Endothelial cell of umbilical vein (primary cell): ENCODE measurements at places on chromosomes 6 and 20. TPM values are rescaled to one million over a fixed set of nuclear protein-coding genes. Genes with fewer than 3 reads are reported as not detected.

GRCh38 chr20:34389954-34390555 is 27.0 kb downstream of the ITCH start:
- H3K4me3 ChIP-seq, result no peak overlapping the region
- H3K27me3 ChIP-seq, result no peaks in the 10 kb centered on the region
- peaks cover 31% of the 10 kb centered on the region for H3K4me1 ChIP-seq
- H3K27ac ChIP-seq, result no peak overlapping the region

The ADTRP gene
- total RNA-seq, result 3.3 and 5.6 TPM in 2 replicates

DNA sequence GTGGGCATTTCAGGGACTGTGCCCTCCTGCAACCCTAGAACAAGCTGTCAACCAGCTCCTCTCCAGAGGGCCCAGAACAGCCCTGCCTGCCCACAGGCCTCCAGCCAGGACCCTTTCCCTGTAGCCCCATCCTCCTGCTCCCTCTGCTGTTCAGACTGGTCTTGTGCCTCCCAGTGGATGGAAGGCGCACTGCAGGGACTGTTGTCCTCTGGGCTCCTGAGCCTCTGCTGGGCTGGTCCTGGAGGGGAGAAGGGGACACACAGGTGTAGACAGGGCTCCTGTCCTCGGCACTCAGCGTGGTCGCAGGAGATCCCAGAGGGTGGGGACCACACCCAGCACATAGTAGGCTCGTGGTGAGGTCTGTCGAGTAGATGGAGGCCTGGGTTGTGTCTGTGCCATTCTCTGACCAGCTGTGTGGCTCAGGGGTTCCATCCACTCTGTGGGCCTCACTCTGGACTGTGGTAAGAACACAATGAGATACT is 11.5 kb downstream of the ITPR3 start:
- no peaks in the 10 kb centered on the region for H3K27me3 ChIP-seq
- peaks cover 23% of the 10 kb centered on the region for H3K4me1 ChIP-seq
- H3K4me3 ChIP-seq, result no peak overlapping the region
- DNase-seq, result peak; percentile 43
- H3K27ac ChIP-seq, result no peak overlapping the region

DNA sequence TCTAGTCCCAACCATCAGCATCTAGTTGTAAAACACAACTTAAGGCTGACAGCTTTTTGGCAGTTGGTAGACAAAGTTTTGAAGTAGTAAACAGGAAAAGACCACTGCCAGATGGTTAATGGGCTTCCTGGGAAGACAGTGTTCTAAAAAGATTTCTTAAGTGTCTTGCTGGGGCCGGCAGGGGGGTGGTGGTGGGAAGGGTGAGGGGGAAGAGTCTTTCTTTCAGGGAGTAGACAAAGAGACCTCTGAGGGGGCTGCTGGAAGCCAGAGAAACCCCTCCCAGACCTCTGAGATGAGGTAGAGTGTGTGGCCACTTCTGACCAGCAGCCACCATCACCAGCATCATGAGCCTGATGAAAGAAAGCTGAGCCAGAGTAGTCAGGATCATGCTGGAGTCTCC is 784.9 kb downstream of the TENT5A start:
- no peak overlapping the region for H3K27ac ChIP-seq
- H3K27me3 ChIP-seq, result no peaks in the 10 kb centered on the region
- no peaks in the 10 kb centered on the region for H3K4me1 ChIP-seq
- H3K4me3 ChIP-seq, result no peak overlapping the region

The HFE gene
- 5.6 and 6.3 TPM in 2 replicates for total RNA-seq

The ANKRD66 gene
- total RNA-seq, result not detected in 2 replicates

DNA sequence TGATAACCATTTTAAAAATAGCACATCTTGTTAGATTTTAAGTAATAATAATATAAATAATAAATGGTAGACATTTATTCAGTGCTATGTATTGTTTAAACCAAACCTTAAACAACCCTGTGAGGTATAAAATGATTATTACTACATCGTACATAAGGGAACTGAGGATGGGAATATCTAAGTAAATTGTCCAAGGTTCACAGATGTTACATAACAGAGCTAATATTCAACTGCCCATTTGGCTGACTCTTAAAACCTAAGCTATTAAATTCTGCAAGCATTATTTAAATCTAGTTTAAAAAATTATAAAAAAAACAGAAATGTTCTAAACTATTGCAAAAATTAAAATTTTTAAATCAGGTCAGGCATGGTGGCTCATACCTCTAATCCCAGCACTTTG is 175.1 kb downstream of the COL19A1 start:
- no peak overlapping the region for H3K27ac ChIP-seq
- H3K27me3 ChIP-seq, result no peaks in the 10 kb centered on the region

The BPIFB2 gene
- total RNA-seq, result not detected in 2 replicates

GRCh38 chr20:36255445-36255844 is 19.2 kb downstream of the AAR2 start:
- no peaks in the 10 kb centered on the region for H3K27me3 ChIP-seq
- H3K4me3 ChIP-seq, result no peak overlapping the region
- H3K4me1 ChIP-seq, result no peaks in the 10 kb centered on the region
- no peak overlapping the region for H3K27ac ChIP-seq
- peaks cover 3% of the 10 kb centered on the region for H3K36me3 ChIP-seq

- no peak for DNase-seq
- peaks cover 10% of the 10 kb centered on the region for H3K4me1 ChIP-seq
- H3K36me3 ChIP-seq, result no peaks in the 10 kb centered on the region
- no peak overlapping the region for H3K4me3 ChIP-seq
- peaks cover 14% of the 10 kb centered on the region for H3K27me3 ChIP-seq
Measured at GRCh38 chr6:37779902-37780628, 39.5 kb upstream of the ZFAND3 start.

GRCh38 chr6:110198561-110198960 is 18.3 kb downstream of the CDC40 start:
- H3K27ac ChIP-seq, result no peak overlapping the region
- H3K27me3 ChIP-seq, result no peaks in the 10 kb centered on the region
- no peaks in the 10 kb centered on the region for H3K4me1 ChIP-seq

GRCh38 chr6:90559931-90560330 is 26.9 kb downstream of the MAP3K7 start:
- DNase-seq, result no peak
- no peak overlapping the region for H3K27ac ChIP-seq
- H3K36me3 ChIP-seq, result peaks cover 7% of the 10 kb centered on the region
- H3K4me1 ChIP-seq, result no peaks in the 10 kb centered on the region
- no peaks in the 10 kb centered on the region for H3K27me3 ChIP-seq

The BTN2A1 gene
- total RNA-seq, result 23.4 and 25.1 TPM in 2 replicates

The CTAGE9 gene
- not detected in 2 replicates for total RNA-seq

The TINAG gene
- 0.21 TPM in 1 of 2 replicates, not detected in the other for total RNA-seq

- H3K4me1 ChIP-seq, result no peaks in the 10 kb centered on the region
- H3K36me3 ChIP-seq, result no peaks in the 10 kb centered on the region
- no peak overlapping the region for H3K4me3 ChIP-seq
- no peak for DNase-seq
Measured at GRCh38 chr6:16437095-16437494, 198.7 kb downstream of the GMPR start.

DNA sequence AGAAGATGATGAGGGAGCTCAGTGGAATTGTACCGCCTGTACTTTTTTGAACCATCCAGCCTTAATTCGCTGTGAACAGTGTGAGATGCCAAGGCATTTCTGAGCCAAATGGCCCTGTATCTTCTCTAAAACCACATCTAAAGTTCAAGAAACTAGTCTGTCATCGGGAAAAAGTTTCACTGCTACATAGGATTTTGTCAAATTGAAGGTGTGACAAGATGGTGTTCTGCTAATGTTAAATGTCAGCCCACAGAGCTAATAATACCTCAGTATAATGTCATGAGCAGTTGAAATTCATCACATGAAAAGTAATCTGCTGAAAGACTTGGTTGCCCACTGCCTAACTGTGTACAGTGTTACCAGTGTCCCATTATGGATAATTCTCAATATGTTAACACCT is 9.6 kb downstream of the SUMO4 start:
- H3K4me1 ChIP-seq, result no peaks in the 10 kb centered on the region
- no peak for DNase-seq
- no peak overlapping the region for H3K27ac ChIP-seq

- peaks cover 23% of the 10 kb centered on the region for H3K4me1 ChIP-seq
- H3K27ac ChIP-seq, result no peak overlapping the region
- no peak for DNase-seq
- no peaks in the 10 kb centered on the region for H3K27me3 ChIP-seq
- no peaks in the 10 kb centered on the region for H3K36me3 ChIP-seq
Measured at GRCh38 chr6:88864359-88865054, 98.9 kb downstream of the RNGTT start.

The APCDD1L gene
- 0.88 and 1.4 TPM in 2 replicates for total RNA-seq

- H3K36me3 ChIP-seq, result no peaks in the 10 kb centered on the region
- no peaks in the 10 kb centered on the region for H3K4me1 ChIP-seq
- H3K27me3 ChIP-seq, result peaks cover 20% of the 10 kb centered on the region
- no peak overlapping the region for H3K27ac ChIP-seq
- DNase-seq, result no peak
Measured at GRCh38 chr6:31379850-31380249, 22.9 kb upstream of the HLA-B start.

- no peak within 1 kb of the TSS for H3K4me3 ChIP-seq
- H3K27ac ChIP-seq, result no peak within 1 kb of the TSS
- no peak for DNase-seq
- H3K36me3 ChIP-seq, result no peaks in the 10 kb centered on the region
Measured at GRCh38 chr6:41162687-41163418, at the start of gene TREM2. Gene TREM2, minus strand, starts transcription at chr6:41163116. Its CDS starts 34 bp downstream, at chr6:41163082.

GRCh38 chr20:62234339-62234738 is 4.0 kb upstream of the OSBPL2 start:
- no peak overlapping the region for H3K4me3 ChIP-seq
- H3K36me3 ChIP-seq, result no peaks in the 10 kb centered on the region
- no peak for DNase-seq
- peaks cover 4% of the 10 kb centered on the region for H3K4me1 ChIP-seq
- H3K27me3 ChIP-seq, result no peaks in the 10 kb centered on the region
- H3K27ac ChIP-seq, result no peak overlapping the region

DNA sequence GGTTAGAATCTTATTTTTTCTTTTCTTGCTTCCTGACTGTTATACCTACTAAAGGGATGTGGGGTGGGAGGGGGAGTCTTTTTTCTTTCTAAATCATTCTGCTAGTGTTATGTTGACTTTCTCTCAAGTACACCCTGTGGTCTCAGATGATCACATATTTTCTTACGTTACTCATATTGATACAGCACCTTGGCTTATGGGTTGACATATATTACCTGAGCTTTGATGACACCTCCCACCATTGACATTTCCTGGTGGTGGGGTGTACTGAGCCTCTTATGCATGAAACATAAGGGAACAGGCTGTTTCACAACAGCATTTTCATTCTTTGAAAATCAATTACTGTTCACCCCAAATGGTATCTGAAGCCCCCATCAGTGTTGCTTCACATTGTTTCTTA is 169.8 kb downstream of the MMS22L start:
- H3K4me1 ChIP-seq, result no peaks in the 10 kb centered on the region
- H3K27me3 ChIP-seq, result peaks cover 8% of the 10 kb centered on the region
- no peak overlapping the region for H3K27ac ChIP-seq
- H3K4me3 ChIP-seq, result no peak overlapping the region
- DNase-seq, result no peak
- no peaks in the 10 kb centered on the region for H3K36me3 ChIP-seq

DNA sequence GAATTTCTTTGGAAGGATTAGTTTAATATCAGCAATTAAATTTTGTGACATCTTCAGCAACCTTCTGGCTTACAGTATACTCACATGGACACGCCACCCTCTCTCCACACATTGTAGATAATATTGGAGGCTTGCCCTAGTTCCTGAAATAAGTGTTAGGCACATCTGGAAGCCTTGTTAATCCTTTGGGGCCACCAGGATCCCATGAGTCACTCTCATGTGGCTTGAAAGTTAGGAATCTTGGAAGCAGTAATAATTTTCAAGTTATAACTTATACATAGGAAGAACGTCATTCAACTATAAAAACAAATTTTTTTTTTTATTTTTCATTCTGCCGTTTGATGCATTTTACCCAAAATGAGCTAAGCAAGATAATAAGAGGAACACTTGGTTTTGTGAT is 20.5 kb downstream of the LAMA4 start:
- peak; percentile 92 for DNase-seq
- H3K4me1 ChIP-seq, result peaks cover 99% of the 10 kb centered on the region
- H3K27ac ChIP-seq, result peak overlapping the region; percentile 99
- no peaks in the 10 kb centered on the region for H3K27me3 ChIP-seq
- H3K36me3 ChIP-seq, result peaks cover 3% of the 10 kb centered on the region
- H3K4me3 ChIP-seq, result no peak overlapping the region

GRCh38 chr6:151390851-151391470 is 398 bp downstream of the ZBTB2 start:
- peak; percentile 62 for DNase-seq
- H3K27me3 ChIP-seq, result no peaks in the 10 kb centered on the region
- H3K4me1 ChIP-seq, result peaks cover 29% of the 10 kb centered on the region
- H3K4me3 ChIP-seq, result peak overlapping the region; percentile 93
- H3K27ac ChIP-seq, result peak overlapping the region; percentile 94

The EMILIN3 gene
- total RNA-seq, result 0.09 TPM in 1 of 2 replicates, not detected in the other

The MAP3K5 gene
- total RNA-seq, result 5.0 and 7.0 TPM in 2 replicates

The SLC24A3 gene
- not detected in 2 replicates for total RNA-seq

- H3K36me3 ChIP-seq, result no peaks in the 10 kb centered on the region
- no peaks in the 10 kb centered on the region for H3K4me1 ChIP-seq
- peak; percentile 66 for DNase-seq
Measured at GRCh38 chr6:30169658-30170614, 6.6 kb downstream of the TRIM15 start.

- no peak overlapping the region for H3K27ac ChIP-seq
- DNase-seq, result no peak
- H3K4me1 ChIP-seq, result no peaks in the 10 kb centered on the region
Measured at GRCh38 chr20:7250337-7250736, 482.9 kb downstream of the BMP2 start.

DNA sequence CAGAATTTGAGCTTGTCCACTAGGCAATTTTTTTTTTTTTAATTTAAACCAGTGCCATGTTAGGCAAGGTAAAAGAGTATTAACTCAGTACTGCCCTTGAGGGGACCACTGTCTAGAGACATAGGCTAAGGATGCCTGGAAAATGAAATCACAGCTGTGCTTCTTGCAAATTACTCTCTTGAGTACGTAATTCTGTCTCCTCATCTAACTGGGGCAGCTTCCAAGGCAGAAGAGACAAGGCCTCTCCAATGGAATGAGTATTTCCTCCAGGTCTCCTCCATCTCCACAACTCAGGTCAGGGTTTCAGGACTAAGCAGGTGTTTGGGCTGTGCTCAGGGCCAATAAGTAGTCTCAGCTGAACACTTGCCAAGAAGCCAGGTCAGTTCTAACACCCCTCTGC is 33.8 kb upstream of the MRPS10 start:
- H3K4me1 ChIP-seq, result peaks cover 5% of the 10 kb centered on the region
- H3K27me3 ChIP-seq, result no peaks in the 10 kb centered on the region
- H3K4me3 ChIP-seq, result no peak overlapping the region
- no peaks in the 10 kb centered on the region for H3K36me3 ChIP-seq
- no peak for DNase-seq

DNA sequence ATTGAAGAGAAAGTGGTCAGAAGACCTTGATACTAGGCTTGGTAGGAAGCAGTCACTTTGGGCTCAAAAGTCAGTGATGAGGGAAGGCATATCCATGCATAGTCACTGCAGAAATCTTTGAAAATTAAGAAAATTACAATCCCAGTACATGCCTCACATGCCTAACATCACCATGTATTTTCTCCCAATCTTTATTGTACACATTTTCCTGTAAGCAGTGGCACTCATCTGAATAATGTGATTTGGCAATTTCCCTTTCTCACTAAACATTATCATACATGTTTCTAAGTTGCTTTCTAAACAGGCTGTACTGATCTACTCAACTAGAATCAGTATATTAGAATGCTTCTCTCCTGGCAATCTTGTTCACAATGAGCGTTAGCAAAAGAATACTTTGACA is 280.7 kb upstream of the SUPT3H start:
- H3K4me1 ChIP-seq, result peaks cover 23% of the 10 kb centered on the region
- H3K4me3 ChIP-seq, result no peak overlapping the region
- no peaks in the 10 kb centered on the region for H3K36me3 ChIP-seq
- peaks cover 7% of the 10 kb centered on the region for H3K27me3 ChIP-seq
- no peak for DNase-seq

GRCh38 chr20:44698351-44698750 is 16.8 kb upstream of the CCN5 start:
- H3K36me3 ChIP-seq, result no peaks in the 10 kb centered on the region
- H3K27me3 ChIP-seq, result no peaks in the 10 kb centered on the region
- no peak for DNase-seq
- no peak overlapping the region for H3K4me3 ChIP-seq
- H3K4me1 ChIP-seq, result peaks cover 26% of the 10 kb centered on the region

The NMBR gene
- total RNA-seq, result not detected in 2 replicates
